ENCODE measurements at places on chromosomes 3 and 15.

- DNase-seq = no peak
These were observed 30.1 kb downstream of the CFAP161 start for GRCh38 chr15:81163961-81164800.

DNA sequence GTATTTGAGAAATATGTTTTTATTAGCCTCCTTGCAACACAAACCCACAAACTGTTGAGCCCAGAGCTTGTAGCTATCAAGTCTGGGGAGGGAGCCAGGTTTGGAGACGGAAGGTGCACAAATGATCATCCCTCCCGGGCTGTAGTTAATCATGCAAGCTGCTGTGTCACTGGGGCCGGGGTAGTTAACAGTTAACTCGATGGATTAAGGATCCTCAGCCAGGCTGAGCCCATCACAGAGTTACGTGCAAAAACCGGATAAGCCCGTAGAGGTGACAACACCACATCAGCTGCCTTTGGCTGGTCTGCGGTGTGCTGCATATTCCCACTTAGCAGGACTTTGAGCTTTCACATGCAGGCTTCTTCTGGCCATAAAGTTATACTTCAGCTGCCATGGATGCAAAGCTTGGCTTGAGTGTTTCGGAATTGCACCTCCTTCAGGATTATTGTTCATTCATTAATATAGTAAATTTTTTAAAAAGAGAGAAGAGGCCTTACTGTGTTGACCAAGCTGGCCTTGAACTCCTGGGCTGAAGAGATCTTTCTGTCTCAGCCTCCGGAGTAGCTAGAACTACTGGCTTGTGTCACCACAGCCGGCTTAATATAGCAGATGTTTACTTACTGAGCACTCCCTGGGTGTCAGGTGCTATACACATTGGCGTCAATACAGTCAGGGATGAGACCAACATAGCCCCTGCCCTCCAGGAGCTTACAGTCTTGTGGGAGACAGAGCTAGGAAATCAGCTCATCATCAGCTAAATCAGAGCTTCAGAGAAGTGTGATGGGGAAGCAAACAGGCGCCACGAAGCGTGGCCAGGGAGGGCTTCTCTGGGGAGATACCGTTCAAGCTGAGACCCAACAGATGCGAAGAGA lies 226.8 kb upstream of the BHLHE40 start:
- DNase-seq = no peak

GRCh38 chr3:170867143-170867937 lies 2.7 kb downstream of the RPL22L1 start:
- no peak for DNase-seq

DNA sequence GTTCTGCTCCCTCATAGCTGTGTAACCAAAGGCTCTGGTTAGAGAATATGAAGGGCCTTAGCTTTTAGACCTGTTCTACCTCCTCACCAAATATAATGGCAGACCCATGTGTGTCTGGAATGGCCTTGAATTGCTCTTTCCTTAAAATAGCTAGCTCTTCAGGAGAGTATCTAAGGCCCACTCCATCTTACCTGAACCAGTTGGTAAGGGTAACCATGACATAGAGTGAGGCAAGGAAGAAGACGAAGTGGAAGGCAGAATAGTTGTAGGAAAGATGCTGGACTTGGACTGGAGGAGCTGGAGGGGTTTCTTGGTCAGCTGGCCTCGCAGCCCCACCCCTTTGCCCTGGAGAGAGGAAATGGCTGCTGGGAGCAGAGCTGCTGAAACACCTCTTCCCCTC lies 3.1 kb downstream of the SERF2 start:
- DNase-seq = no peak

DNA sequence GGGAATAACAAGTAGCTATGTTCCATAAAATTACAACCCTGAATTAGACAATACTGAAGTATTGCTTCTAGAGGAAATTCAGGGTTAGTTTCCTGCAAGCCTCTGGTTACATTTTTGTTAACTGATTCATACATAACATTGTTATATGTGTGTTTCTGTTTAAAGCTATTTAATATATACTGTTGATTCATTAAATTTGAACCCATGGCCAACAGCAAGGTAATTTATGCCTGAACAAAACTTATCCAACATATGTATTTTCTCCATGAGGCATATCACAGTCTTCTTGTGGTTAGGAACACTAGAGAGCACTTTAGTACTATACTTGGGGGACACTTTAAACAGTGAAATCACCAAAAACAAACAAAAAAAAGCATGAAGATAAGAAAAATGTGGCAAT lies 47.7 kb upstream of the PTX3 start:
- DNase-seq = no peak

DNA sequence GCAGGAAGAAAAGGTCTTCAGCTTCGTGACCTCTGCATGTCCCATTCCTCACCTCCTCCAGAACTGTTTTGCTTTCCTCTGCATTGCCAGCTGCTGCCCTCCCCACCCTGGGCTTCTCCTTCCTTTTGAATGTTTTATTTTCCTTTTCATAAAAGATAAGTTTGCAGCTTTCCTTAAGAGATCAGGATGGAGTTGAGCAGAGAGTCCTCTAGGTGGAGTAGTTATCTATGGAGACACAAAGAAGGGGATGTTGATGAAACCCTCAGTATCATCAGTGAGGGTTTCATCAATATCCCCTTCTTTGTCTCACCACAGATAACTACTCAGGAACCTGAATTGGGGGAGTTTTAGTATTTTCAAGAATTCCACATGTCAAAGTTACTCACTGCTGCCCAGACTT lies 19.0 kb upstream of the SLC25A36 start:
- no peak for DNase-seq

DNA sequence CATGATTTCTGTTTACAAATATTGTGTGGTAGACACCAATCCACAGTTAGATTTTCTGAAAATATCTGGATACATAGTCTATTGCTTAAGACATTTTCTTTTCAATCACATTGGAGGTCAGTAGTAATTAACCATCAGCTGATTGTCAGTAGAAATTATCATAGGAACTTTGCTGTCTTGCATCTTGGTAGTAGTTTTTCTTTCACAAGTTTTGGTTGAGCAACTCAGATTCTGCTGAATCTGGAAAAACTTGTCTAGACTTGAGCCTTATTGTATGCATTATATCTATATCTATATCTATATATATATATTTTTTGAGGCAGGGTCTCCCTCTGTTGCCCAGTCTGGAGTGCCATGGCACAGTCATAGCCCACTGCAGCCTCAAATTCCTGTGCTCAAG lies 4.0 kb downstream of the RAB11A start:
- no peak for DNase-seq
